ENCODE measurements at places on chromosomes 2 and 18.

GRCh38 chr2:172836347-172836821 lies 100.7 kb downstream of the RAPGEF4 start:
- DNase-seq = no peak

DNA sequence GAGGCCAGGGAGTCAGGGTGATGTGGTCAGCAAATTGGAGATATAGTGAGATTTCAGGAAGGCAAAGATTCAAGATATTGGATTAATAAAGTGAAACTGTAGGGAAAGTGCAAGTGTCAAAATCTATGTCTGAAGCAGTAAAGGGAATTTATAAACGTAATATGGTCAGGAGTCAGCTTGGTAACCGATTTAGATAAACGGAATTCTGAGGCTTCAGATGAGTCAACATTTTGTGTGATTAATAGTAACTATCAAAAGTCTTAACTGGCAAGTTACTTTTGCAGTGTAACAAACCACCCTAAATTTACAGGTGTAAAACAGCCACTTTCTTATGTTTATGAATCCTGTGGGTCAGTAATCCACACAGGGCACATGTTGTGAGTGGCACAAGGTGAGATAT lies 10.9 kb downstream of the MTX2 start:
- DNase-seq = no peak

DNA sequence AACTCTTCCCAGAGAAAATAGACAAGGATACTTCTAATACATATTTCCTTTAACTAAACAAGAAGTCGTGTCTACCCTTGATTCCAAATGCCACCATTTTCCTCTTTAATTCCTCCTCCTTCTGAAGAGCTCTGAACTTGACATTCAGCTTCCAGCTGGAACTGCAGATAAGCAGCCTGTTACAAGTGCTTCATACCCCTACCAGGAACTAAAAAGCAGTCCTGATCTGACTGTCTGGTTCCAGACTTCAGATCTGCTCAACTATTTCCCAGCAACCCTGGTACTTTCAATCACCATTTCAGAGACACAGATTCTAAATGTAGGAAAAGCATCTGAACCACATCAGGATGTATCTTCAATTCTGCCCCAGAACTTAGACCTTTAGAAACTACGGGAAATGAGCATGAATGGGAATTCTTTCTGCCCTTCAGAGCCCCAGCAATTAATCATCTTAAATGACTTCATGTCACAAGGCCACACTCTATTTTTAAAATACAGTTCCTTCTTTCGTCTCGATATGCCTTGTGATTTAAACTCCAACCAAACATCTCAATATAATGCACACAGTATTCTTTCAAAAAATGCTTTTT lies 159.5 kb downstream of the L3MBTL4 start:
- no peak for DNase-seq

GRCh38 chr2:85089585-85089984 lies 43.6 kb upstream of the TCF7L1 start:
- DNase-seq = no peak

DNA sequence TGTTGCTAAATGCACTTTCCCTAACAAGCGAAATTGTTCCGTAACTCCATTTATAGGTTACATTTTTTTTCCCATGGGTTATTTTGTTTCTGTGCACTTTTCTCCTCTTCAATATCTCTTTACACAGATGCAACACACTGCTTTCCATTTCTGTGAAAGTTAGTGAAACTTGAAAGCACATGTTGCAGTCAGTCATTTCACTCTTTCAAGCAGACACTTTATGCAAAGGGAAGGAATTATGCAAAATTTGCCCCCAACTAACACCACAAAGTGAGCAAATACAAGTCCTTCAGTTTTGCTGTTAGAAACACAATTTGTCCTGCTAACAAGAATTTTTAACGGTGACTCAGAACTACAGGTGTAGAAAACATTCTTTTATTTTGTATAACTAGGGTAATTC lies 124.8 kb downstream of the PTH2R start:
- DNase-seq = no peak

DNA sequence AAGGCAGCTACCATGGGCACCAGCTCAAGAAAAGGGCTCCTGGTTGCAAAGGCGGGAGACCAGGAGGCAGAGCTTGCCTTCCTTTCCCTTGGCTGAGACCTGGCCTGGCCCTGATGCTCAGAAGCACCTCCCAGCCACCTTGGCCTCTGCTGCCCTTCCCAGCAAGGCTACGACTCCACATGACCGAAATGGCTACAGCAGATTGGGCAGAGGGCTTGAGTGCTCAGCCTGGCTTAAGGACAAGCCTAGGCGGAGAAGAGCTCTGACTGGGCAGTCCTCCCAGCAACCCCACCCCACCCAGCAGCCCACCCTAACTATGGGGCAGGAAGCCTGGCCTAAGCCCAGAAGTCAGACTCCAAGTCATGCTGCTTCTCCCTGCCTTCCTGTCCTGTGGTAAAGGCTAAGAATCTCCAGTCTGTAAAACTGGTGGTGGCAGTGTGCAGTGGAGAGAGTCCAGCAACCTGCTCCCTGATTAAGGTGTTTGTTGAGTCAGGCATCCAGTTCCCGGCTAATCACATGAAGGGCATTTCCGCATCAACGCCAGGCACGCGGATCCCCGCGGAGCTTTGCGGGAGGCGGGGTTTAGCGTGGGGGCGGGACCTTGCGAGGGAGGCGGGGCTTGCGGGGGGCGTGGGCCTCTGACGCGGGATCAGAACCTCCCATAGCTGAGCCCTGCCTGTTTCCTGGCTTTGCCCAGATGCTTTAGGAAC lies 256.0 kb downstream of the BCL11A start:
- DNase-seq = no peak

DNA sequence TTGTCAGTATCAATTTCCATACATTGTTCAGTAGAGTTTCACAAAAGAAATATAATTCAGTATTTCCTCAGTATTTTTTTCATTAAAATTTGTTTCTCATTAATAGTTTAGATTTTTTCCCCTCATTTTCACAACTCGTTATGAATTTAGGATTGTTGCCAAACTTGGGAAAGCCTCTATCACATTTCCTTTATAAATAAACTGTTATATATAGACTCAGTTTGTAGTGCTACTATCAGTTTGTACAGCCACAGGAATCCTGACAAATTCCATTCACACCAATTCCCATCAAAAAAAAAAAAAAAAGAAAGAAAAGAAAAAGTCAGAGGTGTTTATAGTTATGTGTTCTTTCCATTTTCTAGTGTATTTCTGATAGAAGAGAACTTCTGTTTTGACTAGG lies 123.3 kb upstream of the DCC start:
- no peak for DNase-seq

DNA sequence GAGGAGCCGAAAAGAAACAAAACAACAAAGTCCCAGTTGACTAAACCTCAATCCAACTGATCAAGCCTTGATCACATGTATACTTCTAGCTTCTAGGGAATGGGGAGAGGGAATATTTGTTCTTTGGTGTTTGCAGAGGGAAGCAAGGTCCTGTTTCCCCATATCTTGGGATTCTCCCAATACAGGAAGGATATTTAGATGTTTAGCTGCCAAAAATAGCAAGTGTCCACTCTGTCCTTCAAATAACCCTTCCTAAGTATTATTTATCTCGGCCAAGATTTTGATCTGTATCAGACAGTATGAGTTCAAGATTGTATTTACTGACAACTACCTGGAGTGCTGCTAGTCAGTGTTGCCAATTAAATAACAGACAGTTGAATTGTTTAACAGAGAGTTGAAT lies 55.5 kb downstream of the TBR1 start:
- no peak for DNase-seq

GRCh38 chr18:62572456-62572855 lies 49.6 kb downstream of the ZCCHC2 start:
- DNase-seq = no peak

Measured in CD4-positive, alpha-beta T cell treated with Interleukin-6 for 4 hours (primary cell).